Activated naive CD4-positive, alpha-beta T cell (primary cell): ENCODE measurements at places on chromosomes 6 and 20.

GRCh38 chr6:32472781-32473375 lies 33.2 kb downstream of the HLA-DRA start:
- DNase-seq, result no peak

DNA sequence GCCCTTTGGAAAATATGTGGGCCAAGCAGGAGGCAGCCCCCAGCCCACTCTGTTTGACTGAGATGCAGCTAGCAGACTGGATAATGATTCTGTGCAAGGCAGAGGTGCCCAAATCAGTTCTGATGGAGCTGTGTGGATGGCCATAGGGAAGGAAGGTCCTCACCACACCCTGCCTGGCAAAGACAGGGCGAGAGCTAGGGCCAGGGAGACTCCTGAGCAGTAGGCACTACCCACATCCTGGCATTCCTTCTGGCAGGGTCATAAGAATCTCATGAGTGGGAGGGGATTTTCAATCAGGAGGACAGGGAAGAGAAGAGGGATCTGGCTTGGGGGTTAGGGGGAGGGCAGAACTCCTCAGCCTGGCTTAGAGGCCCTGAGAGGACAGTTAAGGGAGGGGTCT lies 18.6 kb upstream of the TREM2 start:
- DNase-seq, result no peak

- no peak for DNase-seq
These were observed 440.0 kb upstream of the IRAK1BP1 start for GRCh38 chr6:78427386-78427785.

DNA sequence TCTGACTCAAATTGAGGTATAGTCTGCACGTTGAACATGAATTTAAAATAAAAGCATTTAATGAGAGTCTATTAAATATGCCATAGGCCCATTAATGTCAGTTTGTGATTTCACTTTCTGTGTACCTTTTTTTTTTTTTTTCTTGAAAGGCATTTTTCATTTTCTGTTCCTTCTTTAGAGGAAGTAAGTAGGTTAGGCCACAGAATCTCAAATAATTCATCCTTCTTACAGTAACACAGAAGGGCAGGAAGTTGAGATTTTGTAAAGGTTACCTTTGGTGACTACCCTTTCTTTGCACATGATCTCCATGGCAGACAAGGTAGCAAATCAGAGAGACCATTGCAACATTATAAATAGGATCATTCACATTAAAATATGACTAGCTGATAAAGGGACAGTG lies 9.6 kb downstream of the L3MBTL3 start:
- DNase-seq, result no peak

- no peak for DNase-seq
These were observed 194.4 kb downstream of the FOXA2 start for GRCh38 chr20:22389836-22390542.

DNA sequence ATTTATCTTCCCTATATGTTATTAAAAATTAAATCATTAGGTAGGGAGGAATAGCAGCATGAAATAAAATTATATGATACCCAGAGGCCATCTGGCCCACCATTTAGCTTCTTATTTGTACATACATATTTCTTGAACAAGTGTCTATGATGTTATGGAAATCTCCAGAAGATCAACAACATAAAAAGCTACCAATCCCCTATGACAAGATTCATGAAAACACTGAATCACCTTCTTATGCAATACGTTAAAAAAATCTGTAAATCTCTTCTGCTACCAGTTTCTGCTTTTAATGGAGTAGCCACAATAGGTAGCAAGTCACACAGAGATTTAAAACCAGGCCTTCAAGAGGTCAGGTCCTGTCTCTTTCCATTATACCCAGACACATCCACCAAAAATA lies 125.8 kb upstream of the ENPP5 start:
- DNase-seq, result no peak

- DNase-seq, result no peak
These were observed 60.2 kb upstream of the RALY start for GRCh38 chr20:33933469-33933909.

GRCh38 chr6:16505711-16506357 lies 255.4 kb downstream of the ATXN1 start:
- no peak for DNase-seq

DNA sequence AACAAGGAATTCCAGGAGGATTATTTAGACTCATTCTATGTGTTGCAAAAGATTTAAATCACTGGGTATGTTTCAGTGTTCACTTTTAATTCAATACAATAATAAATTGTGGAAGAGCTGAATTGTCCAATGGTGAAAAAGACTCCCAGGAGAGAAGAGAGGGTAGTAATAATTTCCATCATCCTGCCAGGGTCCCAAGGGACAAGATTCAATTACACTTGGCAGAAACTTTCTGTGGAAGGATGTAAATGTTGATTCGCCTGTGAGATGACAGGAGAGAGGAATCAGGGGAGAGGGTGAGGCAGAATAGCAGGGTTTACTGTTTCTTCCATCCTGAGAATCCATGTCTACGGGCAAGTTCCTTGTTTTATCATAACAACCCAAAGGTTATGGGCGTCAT lies 342.7 kb downstream of the ESR1 start:
- no peak for DNase-seq

GRCh38 chr20:14559612-14560011 lies 222.2 kb upstream of the FLRT3 start:
- no peak for DNase-seq

DNA sequence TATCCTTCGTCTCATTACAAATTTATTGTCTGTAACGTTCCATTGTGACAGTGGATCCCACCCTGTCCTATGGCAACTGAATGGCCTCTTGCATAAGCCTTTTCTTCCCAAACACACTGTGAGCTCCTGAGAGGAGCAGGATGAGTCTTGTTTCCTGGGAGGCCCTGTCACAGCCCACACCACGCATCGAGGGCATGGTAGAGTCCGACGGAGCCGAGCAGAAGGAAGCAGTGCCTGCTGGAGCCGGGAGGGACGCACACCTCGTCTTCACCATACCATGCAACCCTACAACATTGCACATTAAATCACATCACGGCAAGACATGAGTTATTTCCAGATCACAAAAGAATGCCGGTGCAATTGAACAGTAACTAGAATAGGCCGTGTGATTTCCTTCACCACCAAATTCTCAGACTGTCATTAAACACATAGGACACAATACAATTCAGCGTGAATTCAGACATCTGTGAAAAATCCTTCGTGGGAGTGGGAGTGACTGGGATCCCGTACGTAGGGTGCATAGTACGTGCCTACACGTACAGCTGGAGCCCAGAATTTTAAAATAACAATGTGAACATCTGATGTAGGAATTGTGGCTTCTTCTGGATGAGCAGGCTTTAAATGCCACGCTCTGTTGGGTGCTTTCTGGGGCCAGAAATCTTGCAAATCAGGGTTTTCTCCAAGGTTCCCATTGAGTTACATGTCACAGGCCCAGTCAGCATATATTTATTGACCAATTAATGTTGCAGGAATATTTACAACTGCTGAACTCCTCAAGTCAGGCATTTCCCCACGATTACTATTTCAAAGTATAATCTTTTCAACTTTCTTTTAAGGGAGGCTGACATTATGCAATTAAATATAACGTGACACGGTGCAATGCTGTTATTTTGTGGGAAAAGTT lies 201.8 kb downstream of the TTLL2 start:
- no peak for DNase-seq

DNA sequence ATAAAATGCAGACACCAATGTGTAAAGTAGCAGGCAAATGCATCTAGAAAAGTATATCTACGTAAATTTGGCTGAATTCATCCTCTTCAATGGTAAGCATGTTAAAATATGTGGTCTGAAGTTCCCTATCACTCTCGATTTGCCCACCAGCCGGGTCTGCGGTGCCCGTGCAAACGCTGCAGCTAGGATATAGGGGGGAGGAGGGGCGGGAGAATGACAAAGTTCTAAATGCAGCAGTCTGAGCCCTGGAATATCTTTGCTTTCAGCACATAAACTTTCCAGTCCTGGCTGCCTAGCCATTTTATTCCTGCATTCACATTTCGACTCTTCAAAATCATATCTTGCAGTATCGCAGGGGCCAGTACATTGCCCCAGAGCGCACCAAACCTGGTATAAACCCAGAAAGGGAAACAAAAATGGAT lies 708 bp downstream of the NRN1 start:
- DNase-seq, result no peak

GRCh38 chr6:6633898-6634734 lies 45.6 kb downstream of the LY86 start:
- DNase-seq, result no peak

GRCh38 chr6:149701714-149702113 lies 16.2 kb downstream of the LATS1 start:
- no peak for DNase-seq

DNA sequence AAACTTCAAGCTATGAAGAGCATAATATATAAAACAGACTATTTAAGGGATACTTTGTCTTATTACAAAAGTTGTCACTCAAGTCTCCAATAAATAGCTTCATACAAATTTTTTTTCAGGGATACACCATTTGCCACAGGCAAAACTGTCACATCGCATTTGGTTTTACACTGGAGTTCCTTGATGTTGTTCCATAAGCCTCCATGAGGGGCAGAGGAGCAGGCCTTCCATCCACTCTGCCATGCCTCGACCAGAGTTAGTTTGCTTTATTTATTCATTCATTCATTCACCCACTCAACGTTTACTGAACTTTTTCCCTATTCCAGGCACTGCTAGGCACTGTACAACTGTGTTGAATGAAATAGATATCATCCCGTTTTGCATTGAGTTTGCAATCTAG lies 246.6 kb downstream of the PHF3 start:
- DNase-seq, result no peak

- DNase-seq, result no peak
These were observed at the start of gene PRELID3B for GRCh38 chr20:59042151-59042795. Gene PRELID3B (minus strand): TSS chr20:59042786. CDS start chr20:59042730, 56 bp downstream.

DNA sequence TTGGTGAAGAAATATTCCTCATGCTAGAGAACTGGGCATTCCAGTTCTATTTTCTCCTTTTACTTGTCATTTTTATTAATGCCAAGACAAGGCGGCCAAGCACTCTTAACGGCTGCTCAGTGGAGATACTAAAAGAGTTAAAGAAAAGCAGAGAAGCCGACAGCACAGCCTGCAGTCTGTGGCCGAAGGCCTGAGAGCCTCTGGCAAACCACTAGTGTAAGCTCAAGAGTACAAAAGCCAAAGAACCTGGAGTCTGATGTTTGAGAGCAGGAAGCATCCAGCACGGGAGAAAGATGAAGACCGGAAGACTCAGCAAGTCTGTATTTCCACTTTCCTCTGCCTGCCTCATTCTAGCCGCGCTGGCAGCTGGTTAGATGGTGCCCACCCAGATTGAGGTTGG lies 167.1 kb upstream of the FUT9 start:
- no peak for DNase-seq

DNA sequence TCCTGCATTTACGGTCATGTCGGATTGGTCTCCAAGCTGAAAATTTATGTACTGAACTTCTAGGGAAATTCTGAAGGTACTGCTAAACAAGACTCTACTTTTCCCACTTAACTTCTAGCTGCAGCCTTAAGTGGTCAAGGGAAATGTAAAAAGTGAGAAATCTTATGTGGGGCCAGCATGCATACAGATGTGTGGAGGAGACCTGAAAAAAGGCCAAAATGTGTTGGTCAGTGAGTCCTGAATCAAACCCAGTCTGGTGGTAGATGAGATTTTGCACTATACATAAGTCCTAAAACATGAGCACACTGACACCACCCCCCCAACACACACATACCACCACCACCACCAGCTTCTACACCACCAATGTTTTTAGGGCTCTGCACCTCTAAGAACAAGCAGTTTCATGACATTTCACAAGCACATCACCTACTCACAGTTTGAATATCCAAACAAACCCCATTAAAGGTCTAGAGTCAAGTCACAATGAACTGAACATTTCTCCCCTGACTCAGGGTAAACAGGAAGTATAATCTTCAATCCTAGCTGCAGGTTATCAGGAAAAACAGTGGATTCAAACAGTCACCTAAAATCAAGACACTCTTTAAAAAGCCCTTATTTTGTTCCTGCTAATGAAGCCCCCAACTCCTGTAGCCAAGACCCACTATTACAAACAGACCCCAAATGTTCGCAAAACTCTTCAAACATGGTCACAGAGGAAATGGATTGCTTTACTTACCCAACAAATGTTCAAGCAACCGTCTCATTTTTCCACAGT lies 1.6 kb downstream of the ZMYND8 start:
- DNase-seq, result no peak

GRCh38 chr6:128600397-128600951 lies 80.1 kb upstream of the PTPRK start:
- DNase-seq, result no peak

DNA sequence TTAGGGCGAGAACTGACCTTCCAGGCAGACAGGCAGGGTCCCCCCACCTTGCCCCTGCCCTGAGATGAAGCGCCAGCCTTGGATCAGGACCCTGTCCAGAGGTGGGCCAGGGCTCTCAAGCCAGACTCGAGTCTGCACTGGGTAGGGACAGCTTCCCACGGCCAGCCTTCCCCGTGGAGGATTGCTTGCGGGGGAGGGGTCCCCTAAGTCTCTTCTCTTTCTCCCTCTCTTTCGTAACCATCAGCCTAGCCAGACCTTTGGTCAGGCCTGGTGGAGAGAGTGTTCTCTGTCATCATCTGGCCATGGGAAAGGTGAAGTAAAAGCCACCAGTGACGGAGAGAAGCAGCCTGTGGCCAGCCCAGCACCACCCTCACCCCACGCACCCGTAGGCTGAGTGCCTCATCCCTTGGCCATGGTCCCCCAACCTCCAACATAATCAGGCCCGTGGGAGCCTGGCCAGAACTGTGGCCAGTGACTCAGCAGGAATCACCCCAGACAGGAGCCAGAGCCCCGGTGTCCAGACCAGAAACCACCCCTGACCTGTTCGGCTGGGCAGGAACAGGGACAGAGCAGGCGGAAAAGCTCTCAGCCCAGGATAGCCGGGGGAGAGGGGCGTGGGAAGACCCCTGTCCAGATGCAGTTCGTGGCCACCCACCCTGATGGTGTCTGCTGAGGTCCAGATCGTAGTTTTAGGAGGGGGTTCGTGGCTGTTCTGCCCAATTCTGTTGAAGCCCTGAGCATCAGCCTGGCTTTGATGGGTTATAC lies 47.1 kb downstream of the SNAI1 start:
- no peak for DNase-seq

- DNase-seq, result no peak
These were observed 16.4 kb downstream of the NFATC2 start for GRCh38 chr20:51526106-51526470.

DNA sequence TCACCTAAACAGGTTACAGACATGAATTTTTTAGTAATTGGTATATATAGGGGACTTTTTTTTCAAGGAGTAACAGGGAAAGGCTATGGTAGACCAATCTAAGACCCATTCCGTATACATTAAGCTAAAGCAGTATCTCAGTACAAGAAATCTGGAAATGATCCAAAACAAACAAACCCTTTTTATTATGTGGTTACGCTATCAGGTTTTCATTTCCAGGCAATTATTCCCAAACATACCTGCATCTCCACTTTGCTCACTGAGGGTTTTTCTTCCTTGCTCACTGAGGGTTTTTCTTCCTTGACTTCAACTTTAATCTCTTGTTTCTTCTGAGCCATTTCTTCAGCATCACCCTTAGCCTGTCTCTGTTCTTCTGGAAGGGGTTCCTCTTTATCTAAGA lies 107.3 kb downstream of the EPB41L2 start:
- no peak for DNase-seq

DNA sequence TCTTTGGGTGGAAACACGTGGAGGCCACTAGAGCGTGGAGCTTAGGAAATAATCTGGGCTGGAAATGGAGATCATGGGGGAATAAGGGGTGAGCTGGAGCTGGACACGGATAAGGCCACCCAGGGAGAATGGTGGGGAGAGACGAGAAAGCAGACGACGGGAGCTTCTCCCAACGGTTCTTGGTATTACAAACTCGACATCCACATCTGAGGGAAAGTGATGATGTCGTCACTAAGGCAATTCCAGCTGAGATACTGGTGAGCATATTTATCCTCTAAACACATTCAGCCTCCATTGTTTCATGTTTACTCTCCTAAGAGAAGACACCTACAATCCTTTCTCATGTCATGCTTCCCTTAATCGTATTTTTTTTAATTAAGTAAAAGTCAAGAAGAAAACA lies 50.2 kb upstream of the SNX9 start:
- DNase-seq, result no peak
